ENCODE measurements at places on chromosomes 13 and 19. TPM values are rescaled to one million over a fixed set of nuclear protein-coding genes. Genes with fewer than 3 reads are reported as not detected.

ZNF682 gene
- 8.2 TPM for total RNA-seq

FCER2 gene
- total RNA-seq: 26.4 TPM

PDS5B gene
- total RNA-seq: 65.9 TPM

REEP6 gene
- not detected for total RNA-seq

KCNRG gene
- 0.85 TPM for total RNA-seq

SLC7A9 gene
- total RNA-seq: not detected

TMEM238 gene
- total RNA-seq: 6.9 TPM

ZNF600 gene
- 22.4 TPM for total RNA-seq

ICAM4 gene
- total RNA-seq: 1.2 TPM

FAM216B gene
- not detected for total RNA-seq

GIPC3 gene
- total RNA-seq: 6.5 TPM

KCNJ14 gene
- 0.52 TPM for total RNA-seq

FPR1 gene
- total RNA-seq: 188 TPM

FBXW9 gene
- 3.9 TPM for total RNA-seq

ARHGEF18 gene
- total RNA-seq: 75.2 TPM

HSD11B1L gene
- total RNA-seq: 8.8 TPM

CGB2 gene
- total RNA-seq: not detected

ZNF763 gene
- 7.1 TPM for total RNA-seq

RNF126 gene
- 63.5 TPM for total RNA-seq

WDR88 gene
- not detected for total RNA-seq

KLF16 gene
- 39.0 TPM for total RNA-seq

FEM1A gene
- 13.8 TPM for total RNA-seq

CACNG6 gene
- not detected for total RNA-seq

C1QTNF9 gene
- total RNA-seq: not detected

CRX gene
- total RNA-seq: not detected

ZNF90 gene
- 4.2 TPM for total RNA-seq

AP1M2 gene
- 2.1 TPM for total RNA-seq

MCEMP1 gene
- total RNA-seq: 24.5 TPM
